ENCODE measurements at places on chromosomes 16 and 17.

GRCh38 chr16:25143928-25144327 is 32.4 kb downstream of the LCMT1 start:
- no peak for DNase-seq

DNA sequence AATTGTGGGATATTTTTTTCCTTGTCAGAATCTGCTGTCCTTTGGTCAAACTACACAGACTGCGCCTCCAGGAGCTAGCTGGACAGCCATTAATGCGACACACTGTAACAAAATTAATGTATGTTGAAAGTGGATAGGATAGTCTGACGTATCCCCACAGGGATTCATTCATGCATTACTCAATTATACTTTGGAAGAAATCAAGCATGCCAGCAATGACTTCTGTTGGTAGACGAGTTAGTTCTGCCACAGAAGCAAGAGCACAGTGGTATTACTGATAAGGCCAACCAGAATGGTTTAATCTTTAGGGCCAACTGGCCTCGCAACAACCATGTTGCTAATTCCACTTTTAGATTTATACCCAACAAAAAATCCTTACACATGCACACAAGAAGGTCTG is 106.4 kb upstream of the TOB1 start:
- no peak for DNase-seq

- DNase-seq, result no peak
These were observed 72.9 kb upstream of the ZNF469 start for GRCh38 chr16:88309908-88310265.

GRCh38 chr17:76048711-76049110 is 21.6 kb upstream of the EVPL start:
- DNase-seq, result no peak

DNA sequence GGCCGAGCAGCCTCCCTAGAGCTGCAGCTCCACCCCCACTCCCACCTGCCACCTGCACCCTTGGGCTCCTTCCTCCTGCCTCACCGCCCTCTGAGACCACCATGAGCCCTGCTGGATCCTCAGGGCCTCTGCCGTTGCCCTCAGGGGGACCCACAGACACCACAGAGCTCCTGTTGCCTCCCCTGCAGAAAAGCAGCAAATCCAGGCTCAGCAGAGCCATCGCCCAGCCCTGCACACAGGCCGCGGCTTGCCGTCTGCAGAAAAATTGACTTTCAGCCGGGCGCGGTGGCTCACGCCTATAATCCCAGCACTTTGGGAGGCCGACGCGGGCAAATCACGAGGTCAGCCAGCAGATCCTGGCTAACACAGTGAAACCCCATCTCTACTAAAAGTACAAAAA is 7.0 kb upstream of the PPP1R27 start:
- no peak for DNase-seq

DNA sequence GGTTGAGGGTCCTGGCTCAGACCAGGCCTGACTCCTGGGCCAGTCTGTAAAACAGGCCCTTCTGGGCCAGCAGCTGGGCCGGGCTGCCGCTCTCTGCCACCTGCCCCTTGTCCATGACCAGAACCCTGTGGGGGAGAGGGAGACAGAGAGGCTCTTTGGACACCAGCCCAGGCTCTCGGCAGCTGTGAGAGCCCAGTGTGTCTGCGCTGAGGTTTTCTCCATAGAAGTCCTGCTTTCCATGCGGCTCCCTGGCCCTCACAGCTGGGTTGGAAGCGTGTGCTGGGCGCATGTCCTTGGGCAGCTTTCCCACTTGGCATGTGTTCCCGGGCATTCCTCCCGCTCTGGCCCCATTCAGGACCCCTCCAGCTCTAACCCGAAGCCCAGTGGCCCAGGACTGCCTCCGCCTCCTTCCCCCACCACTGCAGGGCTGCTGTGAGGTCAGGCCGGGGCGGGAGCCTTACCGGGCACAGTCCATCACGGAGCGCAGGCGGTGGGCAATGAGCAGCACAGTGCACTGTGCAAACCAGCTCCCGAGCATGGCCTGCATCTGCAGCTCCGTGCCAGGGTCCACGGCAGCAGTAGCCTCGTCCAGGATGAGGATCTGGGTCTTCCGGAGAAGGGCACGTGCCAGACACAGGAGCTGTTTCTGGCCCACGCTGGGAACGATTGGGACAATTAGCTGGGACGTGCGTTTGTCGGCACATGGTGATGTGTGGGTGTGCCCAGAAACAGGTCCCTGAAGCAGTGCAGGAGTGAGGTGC is 73.0 kb downstream of the ABCC6 start:
- no peak for DNase-seq

GRCh38 chr17:56661906-56662305 is 68.4 kb downstream of the NOG start:
- no peak for DNase-seq

- DNase-seq, result no peak
These were observed 387 bp downstream of the MSI2 start for GRCh38 chr17:57256708-57257112.

GRCh38 chr17:32503251-32504165 is 16.7 kb downstream of the CDK5R1 start:
- no peak for DNase-seq

DNA sequence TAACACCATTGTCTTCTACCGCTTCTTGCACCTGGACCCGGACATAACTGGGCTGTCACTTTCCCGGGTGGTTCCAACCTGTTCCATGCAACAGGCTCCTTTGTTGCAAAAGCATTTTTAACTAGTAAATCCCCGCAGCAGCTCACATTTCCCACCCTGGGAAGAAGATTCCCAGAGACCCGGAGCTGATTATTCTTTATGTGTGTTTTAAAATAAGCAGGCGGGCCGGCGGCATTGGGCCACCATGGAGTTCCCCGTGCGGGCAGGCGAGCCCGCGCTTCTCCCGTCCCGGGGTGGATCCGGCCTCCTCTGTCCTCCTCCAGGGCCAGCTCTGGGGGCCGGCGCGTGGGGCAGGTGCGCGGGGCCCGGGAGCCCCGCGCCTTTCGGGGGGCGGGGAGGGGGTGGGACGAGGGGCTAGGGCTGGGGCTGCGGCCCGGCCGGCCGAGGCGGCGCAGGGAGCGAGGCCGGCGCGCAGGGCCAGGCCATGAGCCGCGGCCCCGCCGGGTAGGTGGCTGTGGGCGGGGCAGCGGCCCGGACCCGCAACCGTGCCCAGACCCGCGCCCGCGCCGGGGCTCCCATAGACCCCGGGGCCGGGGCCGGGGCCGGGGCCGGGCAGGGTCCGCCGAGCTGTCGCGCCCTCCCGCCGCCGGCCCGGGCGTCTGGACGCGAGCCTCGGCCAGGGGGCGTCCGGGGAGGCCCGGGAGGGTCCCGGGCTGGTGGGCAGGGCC is 1.7 kb downstream of the CRAMP1 start:
- no peak for DNase-seq

DNA sequence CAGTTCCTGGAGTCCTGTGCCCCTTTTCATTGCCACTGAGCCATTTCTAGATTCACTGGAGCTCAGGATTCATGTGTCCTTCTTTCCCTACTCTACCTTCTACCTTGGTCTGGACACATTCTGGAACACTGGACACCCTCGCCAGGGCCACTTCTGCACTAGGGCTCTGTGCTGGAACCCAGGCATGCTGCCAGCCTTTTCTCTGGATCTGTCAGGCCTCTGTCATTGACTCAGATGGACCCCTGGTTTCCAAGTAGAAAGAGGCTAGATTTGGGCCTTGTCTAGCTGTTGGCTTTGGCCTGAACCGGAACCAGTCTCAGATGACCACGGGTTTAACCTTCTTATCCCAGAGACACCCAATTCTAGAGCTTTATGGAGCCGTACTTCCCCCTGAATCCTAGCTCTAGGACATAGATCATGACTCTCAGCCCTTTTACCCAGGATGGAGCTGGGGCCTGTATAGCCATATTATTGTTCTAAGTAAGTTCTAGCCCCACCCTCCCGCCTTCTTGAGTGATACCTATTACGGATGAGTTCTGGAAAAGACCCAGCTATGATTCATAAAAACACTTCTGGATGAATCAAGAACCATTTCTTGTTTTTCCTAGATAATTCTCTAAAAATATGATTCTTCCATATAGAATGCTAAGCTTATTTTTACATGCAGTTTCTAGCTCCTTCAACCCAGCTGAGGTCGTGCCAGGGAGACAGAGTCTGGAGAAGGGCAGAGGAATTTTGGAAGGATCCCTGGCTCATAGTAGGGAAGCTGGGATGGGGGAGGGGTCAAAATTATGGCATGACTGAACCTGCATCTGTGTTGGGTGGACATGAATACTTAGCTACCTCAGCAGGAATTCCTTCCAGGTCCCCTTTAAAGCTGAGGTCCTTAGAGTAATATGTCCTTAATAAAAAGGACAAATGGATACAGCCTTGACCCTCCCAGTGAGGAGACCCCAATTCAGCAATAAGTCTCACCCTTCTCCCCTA is 1.1 kb upstream of the CHRNB1 start:
- no peak for DNase-seq

- DNase-seq, result no peak
These were observed 1.5 kb downstream of the GAA start for GRCh38 chr17:80102664-80103448.

GRCh38 chr17:58267347-58268324 is 13.1 kb downstream of the MPO start:
- DNase-seq, result no peak

- no peak for DNase-seq
These were observed 124.1 kb downstream of the PRKCA start for GRCh38 chr17:66426397-66427033.

DNA sequence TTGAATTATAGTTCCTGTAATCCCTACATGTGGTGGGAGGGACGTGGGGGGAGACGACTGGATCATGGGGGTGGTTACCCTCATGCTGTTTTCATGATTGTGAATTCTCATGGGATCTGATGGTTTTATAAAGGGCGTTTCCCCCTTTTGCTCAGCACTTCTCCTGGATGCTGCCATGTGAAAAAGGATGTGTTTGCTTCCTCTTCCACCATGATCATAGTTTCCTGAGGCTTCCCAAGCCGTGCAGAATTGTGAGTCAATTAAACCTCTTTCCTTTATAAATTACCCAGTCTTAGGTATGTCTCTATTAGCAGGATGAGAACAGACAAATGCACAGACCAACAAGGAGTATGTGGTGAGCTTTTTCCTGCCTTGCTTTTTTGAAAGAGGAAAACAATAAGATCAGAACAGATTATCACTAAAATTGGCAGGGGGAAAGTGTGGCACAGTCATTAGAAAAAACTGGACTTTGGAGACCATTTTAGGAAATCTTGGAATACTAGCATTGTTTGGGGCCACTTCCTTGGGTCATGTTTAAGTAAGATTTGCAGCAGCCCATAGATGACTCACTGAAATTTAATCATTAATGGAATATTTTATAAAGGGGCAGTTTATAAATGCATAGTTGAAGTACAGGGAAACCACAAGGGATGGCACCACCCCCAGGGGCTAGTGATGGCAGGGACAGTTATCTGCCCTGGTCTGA is 352.8 kb downstream of the CDH13 start:
- DNase-seq, result no peak

DNA sequence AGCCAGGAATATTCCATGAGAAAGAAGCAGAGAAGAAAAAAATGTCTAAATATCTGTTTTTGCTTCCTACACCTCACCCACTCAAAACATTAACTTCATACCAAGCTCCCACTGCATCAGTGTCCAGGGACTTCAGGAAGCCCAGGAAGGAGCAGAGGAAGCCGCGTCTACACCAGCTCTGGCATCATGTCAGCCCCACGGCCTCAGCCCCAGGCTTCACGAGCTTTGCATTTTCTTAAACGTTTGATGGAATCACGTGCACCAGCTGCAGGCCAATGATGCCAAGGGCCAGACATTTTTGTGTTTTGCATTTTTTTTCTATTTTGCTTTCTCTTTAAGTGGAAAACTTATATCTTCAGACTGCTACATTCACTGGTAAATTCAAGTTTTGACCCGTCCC is 48.6 kb downstream of the CDRT4 start:
- no peak for DNase-seq

DNA sequence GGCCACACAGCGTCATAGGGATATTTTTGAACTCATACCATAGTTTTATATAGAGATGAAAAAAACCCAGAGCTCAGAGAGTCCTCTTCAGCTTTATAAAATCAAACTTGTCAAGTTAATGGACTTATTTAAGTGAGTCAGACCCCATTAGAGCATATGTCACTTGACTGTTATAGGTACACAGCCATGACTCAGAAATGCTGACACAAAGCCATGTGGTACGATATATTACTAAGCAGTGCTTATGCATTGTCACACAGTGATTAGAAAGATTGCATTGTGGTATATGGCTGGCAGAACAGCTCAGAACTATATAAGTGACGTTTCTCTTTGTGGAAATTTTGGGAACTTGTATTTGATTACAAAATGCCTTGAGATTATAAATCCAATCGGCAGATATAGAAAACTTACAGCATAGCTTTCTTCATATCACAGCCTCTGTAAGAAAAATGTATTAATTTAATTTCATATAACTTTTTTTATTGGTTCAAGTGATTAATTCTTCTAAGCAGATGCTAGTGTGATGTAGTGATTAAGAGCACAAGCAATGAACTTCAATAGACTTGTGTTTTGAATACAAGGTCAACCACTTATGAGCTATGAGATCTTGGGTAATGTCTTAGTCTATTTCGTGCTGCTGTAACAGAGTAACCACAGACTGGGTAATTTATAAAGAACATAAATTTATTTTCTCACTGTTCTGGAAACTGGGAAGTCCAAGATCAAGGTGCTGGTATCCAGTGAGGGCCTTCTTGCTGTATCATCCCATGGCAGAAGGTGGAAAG is 25.8 kb upstream of the GINS3 start:
- DNase-seq, result peak; percentile 1

GRCh38 chr17:21677911-21678310 is 14.4 kb upstream of the KCNJ18 start:
- no peak for DNase-seq

GRCh38 chr17:82113941-82114340 is 15.9 kb upstream of the FASN start:
- DNase-seq, result no peak
